ENCODE measurements at places on chromosomes 4 and X.
A peak's percentile ranks its signal among the peaks of the same experiment; 100 is the strongest.

- DNase-seq = peak; percentile 28
These were observed 52.6 kb upstream of the DCTD start for GRCh38 chr4:182969651-182970279.

DNA sequence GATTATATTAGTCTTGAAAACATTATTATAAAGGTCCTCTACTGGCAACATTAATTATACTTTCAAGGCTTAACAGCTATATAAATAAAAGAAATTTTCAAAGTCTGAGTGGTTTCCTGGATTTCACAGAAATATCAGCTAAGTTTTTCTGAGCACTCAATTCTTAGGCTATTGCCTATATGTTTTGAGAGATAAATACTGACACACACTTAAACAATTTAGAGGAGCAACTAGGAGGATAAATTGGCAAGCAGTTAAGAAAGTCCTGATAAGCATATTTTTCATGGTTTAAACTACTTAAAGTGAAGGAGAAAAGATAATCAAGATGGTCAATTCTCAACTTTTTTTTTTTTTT lies 2.7 kb upstream of the MGARP start:
- no peak for DNase-seq

DNA sequence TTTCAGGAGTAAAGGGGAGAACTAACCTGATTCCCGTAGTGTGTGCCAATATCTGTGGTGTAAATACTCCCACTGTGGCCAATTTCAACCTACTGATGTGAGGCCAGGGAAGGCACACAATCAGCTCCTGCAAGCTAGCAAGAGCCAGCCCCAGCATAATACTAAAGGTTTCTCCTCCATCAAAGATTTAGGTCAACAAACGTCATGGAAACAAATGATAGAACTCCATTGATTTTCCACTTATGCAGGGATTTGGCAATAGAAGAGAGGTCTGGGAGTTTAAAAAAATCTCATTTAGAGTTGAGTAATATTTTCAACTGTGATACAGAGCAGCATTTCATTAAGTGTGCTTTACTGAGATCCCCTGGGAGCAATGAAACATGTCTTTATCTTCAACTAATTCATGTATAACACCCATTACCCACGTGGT lies 15.8 kb upstream of the VEGFD start:
- DNase-seq = no peak

GRCh38 chr4:59387759-59388758 lies 1812.1 kb upstream of the ADGRL3 start:
- DNase-seq = no peak

DNA sequence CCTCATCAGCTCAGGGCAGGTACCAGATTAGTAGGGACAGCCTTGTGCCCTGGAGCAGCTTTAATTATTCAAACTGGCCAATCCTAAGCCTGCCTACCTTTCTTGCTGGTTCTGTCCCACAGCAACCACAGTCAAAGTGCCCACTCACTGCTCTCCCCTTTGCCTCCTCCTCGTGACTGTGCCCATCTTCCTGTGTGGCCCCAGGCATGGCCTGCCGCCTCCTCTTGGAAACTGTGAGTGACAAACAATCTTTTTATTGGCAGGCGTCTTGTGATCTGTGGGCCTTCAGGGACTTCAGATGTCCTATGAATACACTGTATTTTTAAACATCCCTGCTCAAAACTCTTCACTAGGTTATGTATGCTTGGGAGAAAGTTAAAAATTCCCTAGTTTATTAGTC lies 22.8 kb upstream of the NSG1 start:
- no peak for DNase-seq

- DNase-seq = no peak
These were observed 2.9 kb downstream of the PAK3 start for GRCh38 chrX:111098874-111099273.

Data from NCI-H2029 treated with DMSO at 0.1 percent for 48 hours (cell line).